HuH-7.5 (cell line): ENCODE measurements at places on chromosomes 16 and 17.
A peak's percentile ranks its signal among the peaks of the same experiment; 100 is the strongest.

- peak; percentile 75 for DNase-seq
These were observed 5.1 kb upstream of the NME4 start for GRCh38 chr16:391885-392335.

GRCh38 chr17:57071991-57072944 is 12.8 kb upstream of the AKAP1 start:
- DNase-seq = no peak

DNA sequence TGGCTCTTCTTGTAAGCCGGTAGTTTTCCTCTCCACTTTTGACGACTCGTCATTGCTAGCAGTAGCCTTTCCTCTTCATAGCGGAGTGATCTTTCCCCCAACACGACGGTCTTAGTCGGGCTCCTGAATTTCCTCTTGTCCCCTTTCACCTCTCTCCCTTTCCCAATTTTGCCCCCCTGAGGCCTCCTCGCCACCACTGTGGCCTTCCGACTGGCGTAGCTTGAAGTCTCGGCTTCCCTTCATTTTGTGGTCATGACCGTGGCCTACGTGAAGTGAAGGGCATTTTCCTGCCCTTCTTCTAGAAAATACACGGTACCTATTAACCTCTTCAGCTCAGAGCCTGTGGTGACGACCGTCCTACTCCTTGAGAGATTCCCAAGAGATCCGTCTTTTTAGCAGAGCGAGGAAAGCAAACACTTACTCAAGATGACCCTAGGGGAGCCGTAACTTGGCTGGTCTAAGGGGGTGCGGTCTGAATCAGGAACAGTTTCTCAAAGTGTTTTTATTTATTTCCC is 787 bp downstream of the PRKAR1A start:
- DNase-seq = no peak

DNA sequence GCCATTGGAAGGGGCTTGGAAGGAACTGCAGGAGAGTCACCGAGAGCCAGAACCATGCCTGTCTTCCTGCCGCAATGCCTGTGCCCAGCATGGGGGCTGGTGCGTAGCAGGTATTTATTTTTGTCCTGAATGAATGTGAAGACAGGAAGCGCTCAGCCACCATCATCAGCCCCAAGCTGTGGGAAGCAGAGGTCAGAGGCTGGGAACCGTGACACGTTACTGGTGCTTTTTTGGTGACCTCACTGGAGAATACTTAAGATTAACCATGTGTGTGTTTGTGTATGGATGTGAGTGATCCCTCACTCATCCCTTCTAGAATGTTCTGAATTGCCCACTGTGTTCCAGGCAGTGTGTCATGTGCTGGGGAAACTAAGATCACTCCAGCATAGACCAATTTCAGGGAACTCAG is 343.8 kb downstream of the SNX29 start:
- no peak for DNase-seq

DNA sequence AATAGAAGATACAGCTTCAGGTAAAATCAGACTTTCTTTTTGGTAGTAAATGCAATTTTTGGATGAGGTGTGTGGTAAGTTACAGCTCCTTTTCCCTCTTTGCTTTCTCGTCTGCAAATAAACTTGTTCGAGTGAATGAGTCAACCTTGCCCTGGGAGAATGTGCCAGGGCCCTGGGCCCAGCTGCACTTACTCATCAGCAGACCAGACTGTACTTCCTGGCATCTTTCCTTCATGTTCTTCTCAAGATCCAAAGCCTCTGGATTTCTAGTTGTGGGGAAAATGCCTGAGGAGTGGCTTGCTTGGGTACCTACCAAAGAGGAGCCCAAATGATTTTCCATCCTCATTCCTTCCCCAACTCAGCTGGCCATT is 5.4 kb upstream of the G6PC1 start:
- DNase-seq = no peak

- DNase-seq = no peak
These were observed 113.9 kb downstream of the BANP start for GRCh38 chr16:88064889-88065746.

DNA sequence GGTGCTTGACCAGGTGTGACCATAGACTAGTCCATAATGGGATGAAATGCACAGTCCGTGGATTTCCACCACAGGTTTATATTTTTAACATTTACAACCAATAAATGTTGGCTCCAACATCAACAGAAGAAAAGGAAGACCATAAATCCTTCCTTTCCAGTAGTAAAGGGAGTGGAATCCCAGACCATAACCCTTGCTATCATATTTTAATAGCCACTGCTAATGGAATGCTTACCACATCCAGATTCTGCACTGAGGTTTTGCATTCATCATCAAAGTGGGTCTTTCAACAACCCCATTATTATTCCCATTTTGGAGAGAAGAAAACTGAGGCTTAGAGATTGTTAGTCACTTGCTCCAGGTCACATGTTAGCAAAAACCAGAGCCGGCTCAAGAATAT is 106.7 kb downstream of the FOXL1 start:
- DNase-seq = no peak

DNA sequence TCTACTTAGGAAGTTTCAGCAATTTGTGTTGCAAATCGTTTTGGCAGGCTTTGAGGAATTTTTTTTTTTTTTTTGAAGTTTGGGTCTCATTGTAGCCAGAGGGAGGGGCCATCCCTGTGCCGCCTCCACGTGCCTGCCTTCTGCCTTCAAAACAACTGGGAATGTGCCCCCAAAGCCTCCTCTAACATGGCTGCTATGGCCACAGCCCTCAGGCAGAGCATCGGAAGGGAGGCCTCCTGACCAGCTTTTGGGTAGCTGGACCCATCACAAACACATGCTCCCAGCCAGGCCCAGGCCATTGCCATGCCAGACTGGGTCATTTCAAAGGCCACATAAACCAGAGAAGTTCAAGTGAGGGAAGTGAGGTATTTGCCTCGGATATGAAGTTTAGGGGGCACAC is 21.5 kb downstream of the C16orf82 start:
- no peak for DNase-seq

GRCh38 chr16:67874372-67874771 is 1.5 kb downstream of the EDC4 start:
- no peak for DNase-seq

DNA sequence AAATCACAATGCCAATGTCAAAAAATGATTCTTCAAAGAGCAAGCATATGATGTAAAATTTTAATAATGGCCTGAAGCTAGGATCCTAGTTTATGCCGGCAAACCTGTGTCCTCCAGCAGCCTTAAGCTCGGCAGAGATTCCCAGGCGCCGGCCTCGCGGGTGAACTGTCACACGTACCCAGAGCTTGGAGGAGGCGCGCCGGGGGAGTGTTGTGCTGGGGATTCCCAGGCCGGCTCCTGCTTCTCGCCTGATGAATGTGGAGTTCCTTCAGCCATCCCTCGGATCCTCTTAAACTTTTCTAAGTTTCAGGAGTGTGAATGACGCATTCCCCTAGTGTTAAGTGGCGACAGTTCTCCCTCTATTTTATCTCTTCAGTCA is 19.1 kb upstream of the NTN1 start:
- DNase-seq = no peak

DNA sequence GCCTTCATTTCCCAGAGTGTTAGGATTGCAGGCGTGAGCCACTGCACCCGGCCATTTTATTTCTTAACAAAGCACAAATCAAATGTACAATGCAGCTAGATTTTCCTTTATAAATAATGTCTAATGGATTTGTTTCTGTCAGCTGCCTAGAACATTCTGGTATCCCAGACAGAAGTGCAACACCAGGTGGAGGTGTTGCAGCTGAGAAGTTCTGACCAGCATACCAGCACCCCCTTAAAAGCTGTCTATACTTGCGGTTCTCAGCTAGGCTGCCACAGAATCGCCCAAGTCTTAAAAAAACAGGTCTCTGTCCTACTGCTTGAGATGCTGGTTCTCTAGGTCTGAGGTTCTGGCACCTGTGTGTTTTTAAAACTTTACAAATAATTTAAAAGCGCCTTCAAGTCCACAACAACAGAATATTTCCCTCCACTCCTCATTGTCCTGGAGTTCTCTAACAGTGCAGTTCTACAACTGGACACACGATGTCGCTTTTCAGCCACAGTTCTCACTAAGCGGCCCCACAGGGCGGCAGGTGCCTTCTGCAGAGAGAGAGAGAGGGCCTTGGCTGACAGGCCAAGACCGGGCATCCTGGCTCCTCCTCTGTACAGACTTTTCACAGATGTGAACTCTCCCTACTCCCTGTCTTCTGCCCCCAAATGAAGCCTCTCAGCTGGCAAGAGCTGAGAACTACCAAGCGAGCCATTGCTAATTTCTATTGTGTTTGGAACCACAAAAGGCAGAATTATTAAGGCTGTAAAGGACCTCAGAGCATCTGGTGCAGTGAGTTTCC is 32.6 kb upstream of the MEOX1 start:
- peak; percentile 60 for DNase-seq

DNA sequence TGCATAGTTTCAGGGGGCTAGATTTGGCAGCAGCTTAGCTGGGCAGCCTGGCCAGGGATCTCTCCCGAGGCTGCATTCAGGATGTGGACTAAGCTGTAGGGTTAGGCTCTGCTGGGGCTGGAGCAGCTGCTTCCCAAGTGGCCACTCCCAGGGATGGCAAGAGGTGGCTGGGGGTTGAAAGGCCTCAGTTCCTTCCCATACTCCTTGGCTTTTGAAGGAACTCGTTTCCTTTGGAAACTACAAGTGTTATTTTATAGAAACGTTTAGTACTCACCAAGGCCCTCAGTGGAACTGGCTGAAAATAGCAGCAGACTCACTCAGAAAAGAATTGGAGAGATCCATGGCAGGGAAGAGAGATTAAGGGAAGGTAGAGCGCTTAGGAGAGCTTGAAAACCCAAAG is 76.4 kb downstream of the WWP2 start:
- DNase-seq = no peak

DNA sequence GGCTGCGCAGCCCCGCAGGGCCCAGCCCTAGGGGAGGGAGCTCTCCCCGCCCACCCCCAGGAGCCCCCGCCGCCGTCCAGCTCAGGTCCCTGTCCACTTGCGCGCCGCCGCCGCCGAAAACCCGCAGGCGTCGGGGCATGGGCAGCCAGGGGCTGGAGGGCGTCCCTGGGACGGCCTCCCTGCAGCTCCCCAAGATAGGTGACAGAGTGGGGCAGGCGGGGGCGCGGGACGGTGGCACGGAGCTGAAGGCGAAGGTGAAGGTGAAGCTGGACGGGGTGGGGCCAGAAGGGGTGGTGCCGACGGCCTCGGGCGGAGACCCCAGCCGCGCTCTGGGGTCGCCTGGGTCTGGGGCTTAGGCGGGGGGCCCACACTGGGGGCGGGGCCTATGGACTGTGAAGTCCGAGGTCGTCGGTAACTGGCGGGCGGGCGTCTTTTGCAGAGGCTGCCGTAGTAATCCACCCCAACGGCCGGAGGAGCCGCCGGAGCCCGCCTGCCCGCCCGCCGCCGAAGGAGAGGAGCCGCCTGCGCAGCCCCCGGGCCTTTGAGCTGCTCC is 27.2 kb downstream of the SREBF1 start:
- DNase-seq = no peak

DNA sequence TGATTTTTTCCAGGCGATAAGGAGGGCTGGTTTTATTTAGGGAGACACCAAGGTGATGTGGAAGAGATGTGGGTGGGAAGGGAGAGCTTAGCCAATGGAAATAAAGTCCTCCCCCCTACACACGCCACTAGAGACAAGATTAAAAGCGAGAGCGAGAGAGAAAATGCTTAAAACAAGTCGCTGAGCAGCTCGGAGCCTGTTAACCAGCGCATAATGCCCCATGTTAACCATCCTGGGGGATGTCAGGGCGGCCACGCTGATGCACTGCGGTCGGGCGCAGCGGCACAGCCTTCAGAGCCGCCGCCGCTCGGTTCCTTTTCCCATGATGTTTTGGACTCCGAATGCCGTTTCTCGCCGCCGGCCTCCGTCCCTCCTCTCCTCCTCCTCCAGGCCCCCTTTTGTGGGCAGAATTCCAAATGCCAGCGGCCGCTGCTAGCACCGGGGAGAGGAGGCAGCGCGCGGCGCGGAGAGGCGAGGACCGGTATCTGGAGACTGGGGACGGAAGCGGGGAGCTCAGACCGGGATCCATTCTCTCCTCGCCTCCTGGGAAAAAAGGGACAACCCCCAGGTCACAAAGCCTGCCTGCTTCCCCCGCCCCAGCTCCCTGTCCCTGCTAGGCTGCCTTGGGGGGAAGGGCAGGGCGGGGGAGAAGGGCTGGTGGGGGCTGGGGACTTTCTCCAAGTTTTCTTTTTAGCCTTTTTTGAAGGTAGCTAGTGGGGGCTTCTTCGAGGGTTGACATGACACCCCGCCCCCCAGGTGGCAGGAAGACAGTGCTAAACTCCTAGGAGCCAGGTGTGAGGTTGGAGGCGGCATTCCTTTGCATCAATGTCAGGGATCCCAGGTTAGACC is 98.1 kb upstream of the CCL2 start:
- no peak for DNase-seq

GRCh38 chr16:20004931-20005330 is 68.8 kb downstream of the GPR139 start:
- no peak for DNase-seq

DNA sequence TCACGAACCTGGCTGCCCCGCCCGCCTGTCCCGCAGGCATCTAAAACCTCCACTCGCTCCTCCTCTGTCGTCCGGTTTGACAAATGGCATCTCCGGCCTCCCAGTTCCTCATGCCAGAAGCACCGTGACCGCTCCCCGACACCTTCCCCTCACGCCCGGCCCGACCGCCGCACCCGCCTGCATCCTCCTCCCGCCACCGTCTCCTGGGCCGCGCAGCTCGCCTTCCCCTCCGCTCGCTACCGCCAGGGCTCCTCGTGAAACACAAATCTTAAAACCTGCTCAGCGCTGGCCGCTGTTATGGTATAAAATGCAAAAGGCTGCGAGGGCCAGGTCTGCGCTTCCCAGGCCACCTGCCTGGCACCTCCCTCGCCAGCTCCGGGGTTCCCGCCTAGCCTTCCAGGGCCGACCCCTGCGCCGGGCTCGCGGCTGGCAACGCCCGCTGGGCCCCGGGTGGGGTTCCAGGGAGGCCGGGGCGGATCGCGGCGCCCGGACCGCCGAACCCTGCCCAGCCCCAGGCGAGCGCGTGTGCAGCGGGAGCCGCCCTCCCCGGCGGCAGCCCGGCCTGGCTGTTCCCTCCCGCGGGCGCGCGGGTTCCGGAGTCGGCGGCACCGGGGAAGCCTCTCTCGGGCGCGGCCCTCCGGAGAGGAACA is 488 bp downstream of the SPSB3 start:
- DNase-seq = no peak

DNA sequence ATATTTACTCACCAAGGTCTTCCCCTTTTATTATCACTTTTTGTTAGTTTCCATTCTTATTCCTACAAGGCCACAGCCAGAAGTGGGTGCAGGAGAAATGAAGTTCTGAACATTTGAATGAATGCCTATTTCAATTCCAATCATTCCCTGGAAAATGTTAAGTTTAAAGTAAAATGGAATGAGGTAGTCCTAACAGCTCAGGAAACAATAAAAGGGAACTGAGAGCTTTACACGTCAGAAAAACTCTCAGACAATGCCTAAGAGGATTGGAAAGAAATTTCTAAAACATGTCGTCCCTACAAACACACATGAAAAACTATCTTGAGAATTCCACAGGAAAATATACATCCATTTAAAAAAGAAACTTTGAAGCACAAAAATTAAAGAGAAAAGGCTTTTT is 238.8 kb downstream of the STX8 start:
- no peak for DNase-seq

GRCh38 chr17:37521821-37522220 is 32.1 kb downstream of the DUSP14 start:
- DNase-seq = no peak

- no peak for DNase-seq
These were observed 394.8 kb downstream of the KCNJ2 start for GRCh38 chr17:70564006-70564620.

- no peak for DNase-seq
These were observed 18.4 kb upstream of the STAC2 start for GRCh38 chr17:39244016-39244599.
